Activated effector memory CD4-positive, alpha-beta T cell treated with Interleukin-2 at 50 U/mL for 16 hours (primary cell): ENCODE measurements at places on chromosomes 12 and 14.

DNA sequence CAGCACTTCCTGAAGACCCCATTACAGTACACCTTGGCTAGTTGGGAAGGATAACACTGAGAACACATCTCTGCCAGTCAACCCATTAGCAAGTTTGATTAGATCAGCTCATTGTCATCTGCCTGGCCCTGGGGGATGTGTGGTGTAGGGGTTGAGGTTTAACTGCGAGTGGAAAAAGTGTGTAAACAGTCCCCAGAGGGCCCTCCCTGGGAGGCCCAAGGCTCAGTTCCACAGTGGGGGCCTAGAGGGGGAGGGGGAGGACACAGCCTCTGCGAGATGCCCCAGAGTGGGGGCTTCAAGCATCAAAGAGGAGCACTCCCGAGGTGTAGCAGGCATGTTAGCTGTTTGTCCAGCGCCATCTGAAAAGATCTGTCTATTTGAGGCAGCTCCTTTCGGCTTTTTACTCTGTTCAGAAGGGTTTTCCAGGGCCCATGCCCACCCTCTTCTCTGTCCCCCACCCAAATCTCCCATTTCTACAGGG is 344 bp downstream of the LPAR5 start:
- DNase-seq = no peak

DNA sequence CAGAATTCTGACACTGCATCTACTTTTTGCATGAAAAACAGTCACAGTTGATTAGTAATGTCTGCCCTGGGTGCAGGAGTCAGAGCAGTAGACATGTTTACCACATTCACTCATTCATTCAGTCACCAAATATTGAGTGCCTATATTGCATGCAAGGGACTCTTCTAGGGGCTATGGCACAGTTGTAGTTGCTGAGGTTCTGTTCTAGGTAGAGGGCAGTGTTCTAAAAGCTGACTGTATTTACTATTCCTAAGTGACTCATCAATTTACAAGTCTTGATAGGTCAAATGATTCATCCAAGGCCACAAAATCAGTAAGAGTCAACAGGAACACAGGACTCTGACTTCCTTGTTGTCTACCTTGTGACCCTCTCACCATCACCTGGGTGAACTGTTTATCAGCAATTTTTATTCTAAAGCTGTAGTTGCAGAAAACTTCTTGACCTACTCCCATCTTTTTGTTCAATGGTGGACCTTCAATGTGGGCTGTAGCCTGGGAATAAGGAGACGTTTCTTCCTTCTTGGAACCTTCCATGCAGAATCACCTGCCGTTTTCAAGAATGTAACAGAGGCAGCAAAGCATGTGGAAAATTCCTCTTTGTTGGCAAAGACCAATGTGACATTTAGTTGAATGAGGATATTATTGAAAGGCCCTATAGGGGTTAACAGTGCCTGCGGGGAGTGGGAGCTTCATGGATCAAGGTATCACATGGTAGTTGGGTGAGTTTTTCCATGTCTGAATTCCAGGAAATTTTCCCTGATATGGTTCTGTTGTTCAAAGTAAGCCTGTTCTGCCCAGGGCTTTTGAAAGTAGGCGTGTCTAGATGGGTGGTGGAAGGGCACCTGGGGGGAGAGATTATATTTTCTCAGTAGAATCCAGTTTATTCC is 223.2 kb downstream of the KTN1 start:
- DNase-seq = no peak

GRCh38 chr14:76866456-76866855 is 40.2 kb downstream of the LRRC74A start:
- DNase-seq = no peak

- no peak for DNase-seq
Observed at GRCh38 chr14:99990268-99991170, 74.7 kb upstream of the EVL start.
